ENCODE measurements at places on chromosomes 5 and 9.

- peak; percentile 14 for DNase-seq
Observed at GRCh38 chr5:55104036-55104772, 1.8 kb downstream of the GZMA start.

GRCh38 chr5:51181208-51181894 is 201.9 kb upstream of the ISL1 start:
- DNase-seq = no peak

DNA sequence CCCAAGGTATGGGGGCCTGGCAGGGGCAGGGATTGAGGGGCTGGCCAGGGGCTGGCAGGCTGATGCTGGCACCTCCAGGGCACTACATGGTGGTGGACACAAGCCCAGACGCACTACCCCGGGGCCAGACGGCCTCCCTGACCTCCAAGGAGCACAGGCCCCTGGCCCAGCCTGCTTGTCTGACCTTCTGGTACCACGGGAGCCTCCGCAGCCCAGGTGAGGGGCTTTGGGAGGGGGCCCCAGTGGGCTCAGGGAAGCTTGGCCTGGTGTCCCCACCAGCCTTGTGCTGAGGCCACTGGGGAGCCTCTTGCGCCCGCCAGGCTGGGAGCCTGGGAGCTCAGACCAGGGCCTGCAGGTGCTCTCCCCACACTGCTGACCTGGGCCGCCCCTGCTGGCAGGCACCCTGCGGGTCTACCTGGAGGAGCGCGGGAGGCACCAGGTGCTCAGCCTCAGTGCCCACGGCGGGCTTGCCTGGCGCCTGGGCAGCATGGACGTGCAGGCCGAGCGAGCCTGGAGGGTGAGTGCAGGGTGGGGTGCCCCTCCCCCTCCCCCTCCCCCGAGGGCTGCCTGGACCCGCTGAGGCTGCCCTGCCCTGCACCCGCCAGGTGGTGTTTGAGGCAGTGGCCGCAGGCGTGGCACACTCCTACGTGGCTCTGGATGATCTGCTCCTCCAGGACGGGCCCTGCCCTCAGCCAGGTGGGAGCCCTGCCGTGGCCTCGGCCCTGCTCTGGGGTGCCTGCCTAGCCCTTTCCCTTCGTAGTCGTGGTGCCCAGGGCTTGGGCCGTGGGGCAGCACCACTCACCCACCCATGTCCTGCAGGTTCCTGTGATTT is 5.7 kb downstream of the MAMDC4 start:
- no peak for DNase-seq

DNA sequence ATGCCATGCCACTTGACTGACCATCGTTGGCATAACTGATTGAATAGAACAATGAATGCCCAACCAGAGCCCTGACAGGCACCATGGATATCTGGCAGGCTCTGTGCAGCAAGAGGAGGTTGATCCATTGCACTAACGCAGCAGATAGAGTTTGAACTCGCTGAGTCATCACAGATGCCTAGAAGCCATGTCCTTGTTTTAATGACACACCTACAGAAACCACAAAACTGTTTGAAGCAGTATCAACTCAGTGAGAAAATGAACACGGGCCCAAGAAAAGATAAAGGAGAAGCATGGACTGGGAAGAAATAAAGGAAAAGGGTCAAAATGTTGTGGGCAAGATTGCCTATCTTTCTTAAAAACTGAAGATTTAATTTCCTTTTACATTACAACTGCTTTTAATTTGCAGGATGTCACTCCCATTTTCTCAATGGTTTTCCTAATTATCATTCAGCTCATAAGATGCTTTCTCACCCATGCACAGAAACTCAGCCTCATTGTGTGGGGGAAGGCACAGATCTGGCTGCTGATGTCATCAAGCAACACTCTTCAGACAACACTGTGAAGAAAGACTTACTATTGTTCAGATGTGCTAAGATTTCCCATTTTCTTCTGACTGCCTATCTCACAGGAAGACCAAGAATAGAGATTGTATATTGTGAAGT is 129.0 kb downstream of the PIK3R1 start:
- peak; percentile 50 for DNase-seq

- no peak for DNase-seq
Observed at GRCh38 chr5:95392593-95393182, 1.5 kb downstream of the FAM81B start.

GRCh38 chr5:142364251-142365145 is 39.7 kb upstream of the SPRY4 start:
- DNase-seq = no peak

DNA sequence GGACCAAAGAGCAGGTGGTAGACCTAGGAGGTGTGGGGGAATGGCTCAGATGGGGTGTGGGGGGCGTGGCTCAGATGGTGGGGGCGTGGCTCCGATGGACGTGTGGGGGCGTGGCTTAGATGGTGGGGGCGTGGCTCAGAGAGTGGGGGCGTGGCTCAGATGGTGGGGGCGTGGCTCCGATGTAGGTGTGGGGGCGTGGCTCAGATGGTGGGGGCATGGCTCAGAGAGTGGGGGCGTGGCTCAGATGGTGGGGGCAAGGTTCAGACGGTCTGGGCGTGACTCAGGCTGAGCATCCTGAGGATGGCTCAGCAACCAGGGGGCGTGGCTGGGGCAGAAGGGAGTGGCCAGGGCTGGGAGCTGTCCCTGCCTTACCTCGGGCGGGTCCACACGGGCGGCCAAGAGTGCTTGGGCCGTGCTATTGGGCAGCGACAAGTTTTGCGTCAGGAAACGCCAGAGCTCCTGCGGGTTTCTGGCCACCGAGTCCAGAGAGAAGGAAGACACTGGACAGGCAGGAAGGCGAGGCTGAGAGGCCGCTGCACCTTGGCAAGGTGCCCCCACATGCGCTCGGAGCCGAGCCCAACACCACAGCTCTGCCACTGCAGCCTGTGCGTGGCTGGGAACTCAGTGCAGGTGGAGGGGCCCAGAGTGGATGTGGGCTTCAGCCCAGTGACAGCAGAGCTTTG is 5.9 kb downstream of the ABCA2 start:
- peak; percentile 69 for DNase-seq

GRCh38 chr9:109232449-109233237 is 65.6 kb upstream of the FRRS1L start:
- DNase-seq = peak; percentile 31

All from AG08395 (cell line).